IPS DF 6.9 (cell line): ENCODE measurements at places on chromosomes 2 and 18.

GRCh38 chr18:80183273-80184050 is 63.9 kb downstream of the PARD6G start:
- DNase-seq, result no peak

DNA sequence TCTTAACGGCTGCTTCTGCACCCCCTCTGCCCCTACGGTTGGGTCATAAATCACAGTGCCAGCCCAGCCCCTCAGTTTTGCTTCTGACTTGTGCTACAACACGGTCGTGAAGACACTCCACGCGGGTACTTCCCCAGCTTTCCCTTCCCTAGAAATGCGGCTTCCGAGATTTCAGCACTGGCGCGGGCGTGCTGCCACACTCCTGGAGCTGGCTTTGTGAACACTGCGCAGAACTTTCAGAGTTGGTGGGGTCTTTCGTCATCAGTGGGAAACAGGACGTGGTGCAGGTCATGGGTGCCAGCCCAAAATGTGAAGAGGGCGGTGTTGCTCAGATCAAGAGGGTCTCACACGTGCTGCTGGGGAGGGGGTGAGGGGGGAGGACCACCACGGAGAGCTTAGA is 733.0 kb upstream of the SALL3 start:
- no peak for DNase-seq

DNA sequence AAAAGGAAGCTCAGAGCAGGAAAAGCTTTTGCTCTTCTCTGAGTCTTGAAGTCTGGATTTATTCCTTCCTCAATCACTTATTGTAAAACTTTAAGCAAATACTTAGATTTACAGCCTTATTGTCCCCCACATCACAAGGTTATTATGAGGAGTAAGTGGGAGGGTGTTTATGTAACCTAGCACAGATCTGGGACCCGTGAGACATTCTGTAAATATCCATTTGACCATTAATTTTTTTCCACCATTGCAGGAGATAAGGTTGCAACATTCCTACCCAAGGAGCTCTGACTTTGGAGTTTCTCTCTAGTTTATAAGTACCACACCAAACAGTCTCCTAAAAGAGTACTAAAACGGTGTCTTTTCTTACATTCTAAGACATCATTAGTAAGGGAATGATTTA is 52.1 kb upstream of the CTIF start:
- no peak for DNase-seq

DNA sequence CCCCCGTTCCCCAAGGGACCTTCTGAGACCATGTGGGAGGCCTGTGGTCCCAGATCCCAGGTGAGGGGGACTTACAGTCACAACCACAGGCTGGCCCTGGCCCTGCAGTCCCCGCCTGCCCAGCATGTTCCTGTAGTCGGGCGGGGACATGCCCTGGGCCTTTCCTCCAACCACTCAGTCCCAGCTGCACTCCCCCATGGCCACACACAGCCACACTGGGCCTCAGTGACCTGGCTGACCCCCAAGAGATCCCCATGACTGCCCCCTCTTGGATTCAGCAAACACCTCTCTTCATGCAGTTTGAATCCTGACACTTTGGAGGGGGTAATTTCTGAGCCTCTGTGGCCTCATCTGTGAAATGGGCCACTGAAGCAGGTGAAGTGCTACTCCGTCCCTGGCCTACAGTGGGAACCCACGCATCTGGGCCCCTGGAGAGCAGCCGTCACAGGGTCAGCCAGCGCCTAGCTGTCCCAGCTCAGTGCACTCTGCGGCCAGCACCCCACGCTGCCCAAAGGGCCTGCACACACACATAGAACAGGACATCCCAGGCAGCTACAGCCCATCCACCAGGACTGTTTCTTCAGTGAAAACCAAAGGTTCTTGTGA is 12.7 kb upstream of the ARHGEF4 start:
- DNase-seq, result no peak

- peak; percentile 33 for DNase-seq
Observed at GRCh38 chr2:108288534-108289106, at the start of gene SULT1C2. SULT1C2 (plus strand) TSS chr2:108288895; CDS start chr2:108293668, 4,773 bp downstream.

GRCh38 chr2:134099273-134099672 is 154.6 kb upstream of the MGAT5 start:
- DNase-seq, result no peak

DNA sequence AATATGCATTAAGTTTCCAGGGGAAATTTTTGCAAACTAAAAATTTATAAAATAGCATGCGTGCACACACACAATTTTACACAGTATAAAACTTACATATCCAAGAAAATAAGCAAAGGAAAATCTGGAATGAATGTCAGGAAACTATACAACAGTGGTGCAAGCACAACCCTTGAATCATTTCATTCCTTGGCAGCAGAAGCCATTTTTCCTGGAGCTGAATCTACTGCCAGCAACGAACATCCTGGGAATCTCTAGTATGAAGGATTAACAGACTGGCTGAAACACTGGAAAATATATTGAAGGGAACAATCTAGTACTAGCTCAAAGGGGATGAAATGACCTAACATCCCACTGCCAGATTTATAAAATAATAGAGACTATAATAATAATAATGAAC is 235.3 kb downstream of the DYM start:
- no peak for DNase-seq

- DNase-seq, result no peak
Observed at GRCh38 chr2:162333968-162334367, 10.0 kb upstream of the GCA start.
